ENCODE measurements at places on chromosomes 1 and 21. TPM values are rescaled to one million over a fixed set of nuclear protein-coding genes. Genes with fewer than 3 reads are reported as not detected.
A peak's percentile ranks its signal among the peaks of the same experiment; 100 is the strongest.

DNA sequence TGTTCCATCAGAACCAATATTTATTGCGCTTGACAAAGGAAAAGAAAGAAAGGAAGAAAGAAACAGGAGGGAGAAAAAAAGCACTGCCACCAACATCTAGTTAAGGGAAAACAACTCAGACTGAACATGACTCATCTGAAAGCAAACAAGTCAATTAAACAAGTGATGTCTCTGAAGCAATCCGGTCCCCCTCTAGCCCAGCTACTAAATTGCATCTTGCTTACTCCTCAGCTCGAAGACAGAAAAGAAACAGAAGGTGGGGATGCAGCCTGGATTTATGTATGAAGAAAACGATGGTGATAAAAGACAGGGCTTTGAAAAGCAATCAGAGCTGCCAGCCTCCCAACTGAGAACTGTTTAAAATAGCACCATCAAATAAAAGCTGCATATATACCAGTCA, 188.2 kb downstream of the OMA1 start:
- H3K27ac ChIP-seq: no peak overlapping the region
- H3K36me3 ChIP-seq: no peaks in the 10 kb centered on the region
- no peaks in the 10 kb centered on the region for H3K4me1 ChIP-seq
- H3K27me3 ChIP-seq: no peaks in the 10 kb centered on the region
- DNase-seq: no peak

GRCh38 chr1:186841599-186841998, 12.8 kb downstream of the PLA2G4A start:
- H3K4me1 ChIP-seq: no peaks in the 10 kb centered on the region
- no peak overlapping the region for H3K27ac ChIP-seq
- H3K36me3 ChIP-seq: no peaks in the 10 kb centered on the region
- no peak for DNase-seq

DNA sequence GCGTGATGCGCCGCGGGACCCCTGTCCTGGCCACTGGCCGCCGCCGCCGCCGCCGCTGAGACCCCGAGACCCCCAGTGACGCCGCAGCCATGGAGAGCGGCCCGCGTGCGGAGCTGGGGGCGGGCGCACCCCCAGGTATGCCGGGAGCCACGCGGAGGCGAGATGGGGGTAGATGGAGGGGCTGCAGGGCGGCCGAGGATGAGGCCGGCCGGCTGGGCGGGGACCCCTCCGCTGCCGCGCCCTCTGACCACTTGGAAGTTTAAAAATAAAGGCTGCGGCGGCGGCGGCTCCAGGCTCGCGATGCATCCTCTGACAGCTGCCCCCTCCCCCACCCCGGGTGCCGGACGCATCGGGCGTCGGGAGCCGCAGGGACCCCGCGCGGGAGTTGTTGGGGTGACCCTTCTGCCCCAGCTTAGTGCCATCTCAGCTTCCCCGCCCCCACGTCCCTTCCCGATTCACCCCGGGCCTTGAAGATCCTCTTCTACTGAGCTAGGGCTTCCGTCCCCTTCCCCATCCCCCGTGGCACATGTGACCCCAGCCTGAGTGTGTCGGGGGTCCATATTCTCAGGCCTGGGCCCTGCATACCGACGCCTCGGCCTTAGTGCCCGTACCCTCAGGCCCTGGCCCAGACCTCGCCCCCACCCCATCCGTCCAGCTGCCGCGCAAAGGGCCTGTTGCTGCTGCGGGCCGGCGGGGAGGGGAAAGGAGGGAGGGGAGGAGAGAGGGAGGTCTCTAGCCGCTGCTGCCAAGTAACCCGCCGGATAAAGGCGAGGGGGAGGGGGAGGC, 562 bp downstream of the MAP7D1 start:
- H3K4me3 ChIP-seq: peak overlapping the region; percentile 88
- peaks cover 56% of the 10 kb centered on the region for H3K4me1 ChIP-seq
- no peaks in the 10 kb centered on the region for H3K36me3 ChIP-seq

GRCh38 chr1:91054780-91055481, 33.1 kb upstream of the ZNF644 start:
- DNase-seq: peak; percentile 0
- no peaks in the 10 kb centered on the region for H3K4me1 ChIP-seq
- H3K36me3 ChIP-seq: no peaks in the 10 kb centered on the region
- no peak overlapping the region for H3K27ac ChIP-seq
- H3K27me3 ChIP-seq: no peaks in the 10 kb centered on the region

DNA sequence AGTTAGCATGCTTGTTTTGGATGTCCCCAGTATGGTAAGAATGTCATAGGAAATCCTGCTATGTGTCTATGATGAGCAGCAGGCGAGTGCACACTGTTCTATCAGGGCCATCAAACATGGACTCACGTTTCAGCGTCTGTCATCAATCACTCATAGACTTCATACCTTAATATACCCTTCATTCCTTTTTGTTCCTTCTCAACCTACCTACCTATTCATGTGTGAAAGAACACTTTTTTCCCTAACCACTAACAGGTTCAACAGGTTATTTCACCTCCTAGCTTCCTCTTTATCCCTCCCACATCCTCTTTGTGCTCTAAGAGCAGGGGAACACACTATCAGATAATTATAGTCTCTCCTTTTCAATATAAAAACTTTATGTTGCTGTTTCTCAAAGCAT, 300.6 kb downstream of the TM2D1 start:
- H3K27ac ChIP-seq: no peak overlapping the region
- no peak for DNase-seq
- no peaks in the 10 kb centered on the region for H3K27me3 ChIP-seq
- H3K4me1 ChIP-seq: no peaks in the 10 kb centered on the region
- no peaks in the 10 kb centered on the region for H3K36me3 ChIP-seq
- no peak overlapping the region for H3K4me3 ChIP-seq

DNA sequence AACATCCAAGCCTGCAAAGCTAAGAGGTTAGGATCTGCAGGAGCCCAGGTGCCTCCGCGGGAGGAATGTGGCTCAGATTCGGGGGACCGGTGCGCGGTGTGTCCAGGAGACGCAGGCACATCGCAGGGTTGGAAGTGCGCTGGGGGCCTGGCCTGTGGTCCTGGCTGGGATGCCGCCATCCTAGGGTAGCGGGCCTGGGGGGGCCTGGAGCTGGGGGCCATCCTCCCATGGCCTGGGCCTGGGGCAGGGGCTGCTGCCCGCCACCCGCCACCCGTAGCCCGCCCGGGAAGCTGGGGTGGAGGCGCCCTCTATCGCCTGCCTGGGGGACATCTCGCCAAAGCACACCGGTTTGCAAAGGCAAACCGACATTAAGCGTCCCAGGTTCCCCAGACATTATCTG, 170.6 kb upstream of the ARHGEF16 start:
- no peaks in the 10 kb centered on the region for H3K4me1 ChIP-seq
- no peaks in the 10 kb centered on the region for H3K36me3 ChIP-seq
- no peak overlapping the region for H3K27ac ChIP-seq
- H3K27me3 ChIP-seq: no peaks in the 10 kb centered on the region

- no peaks in the 10 kb centered on the region for H3K4me1 ChIP-seq
- no peak overlapping the region for H3K4me3 ChIP-seq
- no peak for DNase-seq
- no peaks in the 10 kb centered on the region for H3K36me3 ChIP-seq
- H3K27me3 ChIP-seq: no peaks in the 10 kb centered on the region
Observed at GRCh38 chr1:164719676-164720439, 160.9 kb downstream of the PBX1 start.

DNA sequence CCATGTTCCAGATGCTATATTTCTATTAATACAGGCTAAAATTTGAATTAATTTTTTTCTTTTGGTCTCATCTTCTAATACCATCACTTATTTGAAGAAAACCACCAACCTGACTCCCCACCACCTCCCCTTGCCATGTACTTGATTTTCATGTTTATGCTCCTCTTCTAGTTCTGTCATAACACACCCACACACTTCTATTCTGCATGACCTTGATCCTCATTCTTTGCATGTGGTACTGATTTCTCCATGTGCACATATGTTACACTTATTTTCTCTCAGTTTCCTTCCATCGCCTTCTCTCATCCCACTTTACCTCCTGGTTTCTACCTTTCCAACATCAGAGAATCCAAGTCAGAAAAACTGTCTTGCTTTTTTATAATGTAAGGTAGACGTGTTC, 78.9 kb upstream of the ARID1A start:
- no peak overlapping the region for H3K27ac ChIP-seq
- H3K27me3 ChIP-seq: no peaks in the 10 kb centered on the region
- H3K4me3 ChIP-seq: no peak overlapping the region
- DNase-seq: no peak
- peaks cover 6% of the 10 kb centered on the region for H3K4me1 ChIP-seq

GRCh38 chr1:84687714-84688462, 2.4 kb downstream of the SSX2IP start:
- H3K4me1 ChIP-seq: peaks cover 24% of the 10 kb centered on the region
- H3K27me3 ChIP-seq: no peaks in the 10 kb centered on the region
- DNase-seq: no peak
- H3K4me3 ChIP-seq: no peak overlapping the region
- no peak overlapping the region for H3K27ac ChIP-seq

DNA sequence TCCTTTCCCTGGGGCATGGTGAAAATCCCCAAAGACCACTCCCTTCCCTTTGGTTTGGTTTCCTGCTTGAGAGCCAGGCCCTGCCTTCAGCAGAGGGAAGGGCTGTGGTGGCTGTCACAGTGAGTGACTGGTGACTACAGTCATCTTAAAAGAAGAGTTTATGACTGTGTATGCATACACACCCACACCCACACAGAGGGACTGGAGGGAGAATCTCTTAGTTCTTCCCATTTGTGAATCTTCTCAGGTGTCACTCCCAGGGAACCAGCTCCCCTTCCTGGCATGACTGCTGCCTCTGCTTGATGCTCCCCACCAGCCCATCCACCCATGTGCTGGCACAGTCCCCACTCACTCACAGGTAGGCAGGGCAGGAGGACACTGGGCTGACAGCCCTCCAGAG, 3.9 kb upstream of the KCNA2 start:
- H3K36me3 ChIP-seq: no peaks in the 10 kb centered on the region
- H3K4me1 ChIP-seq: peaks cover 5% of the 10 kb centered on the region
- no peak for DNase-seq
- H3K4me3 ChIP-seq: no peak overlapping the region
- no peak overlapping the region for H3K27ac ChIP-seq
- H3K27me3 ChIP-seq: peaks cover 10% of the 10 kb centered on the region

GRCh38 chr21:25464275-25464674, 143.0 kb downstream of the MRPL39 start:
- no peak overlapping the region for H3K27ac ChIP-seq
- H3K36me3 ChIP-seq: no peaks in the 10 kb centered on the region
- no peaks in the 10 kb centered on the region for H3K4me1 ChIP-seq
- no peak for DNase-seq

- H3K4me1 ChIP-seq: no peaks in the 10 kb centered on the region
- H3K27ac ChIP-seq: no peak overlapping the region
- H3K4me3 ChIP-seq: no peak overlapping the region
- H3K27me3 ChIP-seq: no peaks in the 10 kb centered on the region
- DNase-seq: no peak
Observed at GRCh38 chr21:26025536-26026512, 144.7 kb downstream of the APP start.

DNA sequence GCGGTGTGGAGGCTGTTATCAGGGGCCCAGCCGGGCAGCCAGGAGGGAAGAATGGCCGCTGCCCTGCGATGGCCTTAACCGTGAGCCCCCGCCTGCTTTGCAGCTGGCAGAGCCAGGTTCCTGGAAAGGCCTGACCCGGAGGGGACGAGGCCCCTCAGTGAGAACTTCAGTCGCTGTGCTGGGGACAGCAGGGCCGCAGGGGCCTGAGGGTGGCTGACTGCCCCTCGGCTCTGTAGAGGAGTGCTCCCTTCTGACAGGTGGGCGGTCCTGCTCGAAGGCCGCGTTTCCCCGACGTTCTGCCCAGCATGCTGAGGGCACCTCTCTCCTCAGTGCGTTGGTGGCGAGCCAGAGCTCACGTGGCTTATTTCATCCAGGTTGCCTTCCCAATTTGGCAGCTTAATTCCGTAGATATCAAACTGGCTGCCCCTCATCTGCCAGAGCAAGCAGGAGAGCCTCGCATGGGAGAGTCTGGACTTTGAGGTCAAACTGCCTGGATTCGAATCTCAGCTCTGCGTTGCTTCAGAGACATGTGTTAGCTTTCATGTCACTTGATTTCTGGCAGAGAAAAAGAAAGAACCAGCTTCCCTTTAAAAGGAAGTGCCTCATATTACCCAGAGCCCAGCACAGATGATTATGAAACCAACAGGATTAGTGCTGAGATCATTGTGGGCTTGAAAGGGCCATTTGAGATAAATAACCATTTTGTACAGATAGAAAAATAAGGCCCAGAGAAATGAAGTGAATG, 239.8 kb downstream of the SDCCAG8 start:
- no peaks in the 10 kb centered on the region for H3K27me3 ChIP-seq
- H3K4me1 ChIP-seq: no peaks in the 10 kb centered on the region
- no peak for DNase-seq

DNA sequence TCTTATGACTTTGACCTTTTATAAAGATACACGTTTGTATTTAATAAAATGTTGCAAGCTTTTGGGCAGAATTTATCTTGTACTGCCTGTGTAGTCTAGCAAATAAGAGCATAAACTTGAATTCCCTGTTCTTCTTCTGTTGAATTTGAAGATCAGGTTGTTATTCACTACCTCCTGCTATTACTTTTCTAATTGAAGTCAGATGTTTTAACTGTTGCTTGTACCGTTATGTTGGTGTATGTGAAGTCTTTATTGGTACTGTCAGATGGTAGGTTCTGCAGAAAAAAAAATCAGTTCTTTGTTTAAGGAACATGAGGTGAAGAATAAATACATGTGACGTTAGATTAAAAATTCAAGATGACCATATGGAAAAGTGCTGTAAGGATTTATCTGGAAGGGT, 69.1 kb downstream of the DYRK1A start:
- peak overlapping the region; percentile 4 for H3K27ac ChIP-seq
- peaks cover 43% of the 10 kb centered on the region for H3K4me1 ChIP-seq
- DNase-seq: no peak
- no peaks in the 10 kb centered on the region for H3K27me3 ChIP-seq
- no peak overlapping the region for H3K4me3 ChIP-seq
- H3K36me3 ChIP-seq: no peaks in the 10 kb centered on the region

- H3K4me3 ChIP-seq: no peak overlapping the region
- no peaks in the 10 kb centered on the region for H3K4me1 ChIP-seq
- no peaks in the 10 kb centered on the region for H3K36me3 ChIP-seq
- no peak overlapping the region for H3K27ac ChIP-seq
Observed at GRCh38 chr1:22917989-22918388, 54.7 kb downstream of the LACTBL1 start.

KRTAP19-3 gene
- not detected for total RNA-seq

WNT9A gene
- not detected for total RNA-seq

RBM11 gene
- 19.3 TPM for total RNA-seq

TINAGL1 gene
- total RNA-seq: not detected

IVL gene
- not detected for total RNA-seq

FABP3 gene
- total RNA-seq: not detected

AMY1A gene
- not detected for total RNA-seq

PDZK1IP1 gene
- not detected for total RNA-seq

AGBL4 gene
- 0.27 TPM for total RNA-seq

GBP1 gene
- 17.1 TPM for total RNA-seq

RGS7 gene
- total RNA-seq: not detected

All from naive thymus-derived CD4-positive, alpha-beta T cell (primary cell).